Metanephros (tissue), 2 donors: ENCODE measurements at places on chromosomes 2 and 18. TPM values are rescaled to one million over a fixed set of nuclear protein-coding genes. Genes with fewer than 3 reads are reported as not detected.

Gene SCG2
- total RNA-seq, result 1.1 TPM

Gene REEP1
- 6.5 TPM for total RNA-seq

Gene KLHL30
- total RNA-seq, result 8.3 TPM

Gene LGALSL
- total RNA-seq, result 19.2 TPM

Gene PDIA6
- 166 TPM for total RNA-seq

Gene CREG2
- total RNA-seq, result 1.6 TPM
